ENCODE measurements at places on chromosomes 16 and 17. TPM values are rescaled to one million over a fixed set of nuclear protein-coding genes. Genes with fewer than 3 reads are reported as not detected.

DNA sequence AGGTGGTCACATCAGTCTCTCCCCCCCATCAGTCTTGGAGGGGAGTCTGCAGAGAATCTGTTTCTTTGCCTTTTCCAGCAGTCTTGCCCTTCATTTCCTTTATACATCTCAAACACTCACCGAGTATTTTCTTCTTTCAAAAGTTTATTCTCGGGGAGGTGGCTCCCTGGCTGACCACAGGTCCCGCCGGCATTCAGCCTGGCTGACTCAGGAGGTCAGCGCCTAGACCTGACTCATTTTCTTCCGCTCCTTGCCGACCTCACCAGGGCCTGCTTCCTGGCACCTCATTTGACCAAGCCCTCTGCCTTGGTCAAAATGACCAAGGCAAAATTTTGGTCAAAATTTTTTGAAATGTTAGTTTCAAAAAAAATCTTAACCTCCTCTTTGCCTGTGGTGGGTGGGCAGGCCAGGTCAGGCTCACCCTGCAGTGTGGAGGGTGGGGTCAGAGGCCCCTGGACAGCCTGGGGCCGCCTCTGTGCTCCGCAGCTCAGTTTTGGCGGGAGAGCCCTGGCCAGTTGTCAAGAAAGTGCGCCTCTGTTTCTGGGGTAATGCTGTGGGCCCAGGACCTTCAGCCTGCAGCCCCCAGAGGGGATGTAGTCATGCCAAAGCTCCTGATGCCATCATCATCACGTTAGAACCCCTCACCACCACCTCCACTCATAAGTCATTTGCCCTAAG, 165.6 kb downstream of the SPECC1 start:
- H3K36me3 ChIP-seq: peaks cover 3% of the 10 kb centered on the region
- no peak for DNase-seq
- no peak overlapping the region for H3K4me3 ChIP-seq

DNA sequence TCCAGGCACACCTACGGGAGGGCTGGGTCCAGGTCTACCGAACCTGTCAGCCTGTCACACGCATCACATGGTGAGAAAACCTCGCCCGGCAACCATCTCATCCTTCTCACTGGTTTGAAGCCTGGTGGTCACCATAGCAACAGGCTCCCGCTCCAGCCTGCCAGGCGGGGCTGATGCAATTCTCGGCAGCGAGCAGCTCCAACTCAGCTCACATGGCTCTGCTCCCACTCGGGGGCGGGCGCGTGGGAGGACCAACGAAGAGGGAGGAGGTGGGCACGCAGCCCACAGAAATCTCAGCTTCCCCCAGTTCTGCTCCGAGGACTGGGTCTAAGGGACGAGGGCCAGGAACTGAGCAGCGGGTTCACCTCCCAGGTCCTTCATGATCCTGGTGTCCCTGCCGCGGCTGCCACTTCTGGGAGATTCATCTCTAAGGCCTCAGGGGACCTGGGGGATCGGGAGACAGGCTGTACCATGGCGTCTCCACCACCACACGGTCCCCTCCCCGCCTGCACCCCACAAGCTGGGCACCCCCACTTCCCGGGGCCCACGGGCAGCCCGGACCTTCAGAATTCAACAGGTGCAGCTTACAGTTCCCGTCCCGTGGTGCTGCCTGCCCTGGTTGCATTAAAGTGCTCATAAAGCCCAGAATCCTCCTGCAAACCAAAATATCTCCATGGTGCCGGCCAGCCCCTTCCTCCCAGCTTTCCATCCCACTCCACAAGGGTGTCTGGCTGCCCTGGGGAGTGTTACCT, 25.8 kb downstream of the ABR start:
- peak; percentile 68 for DNase-seq
- H3K27me3 ChIP-seq: no peaks in the 10 kb centered on the region
- no peak overlapping the region for H3K27ac ChIP-seq
- H3K4me1 ChIP-seq: no peaks in the 10 kb centered on the region
- H3K4me3 ChIP-seq: no peak overlapping the region

DNA sequence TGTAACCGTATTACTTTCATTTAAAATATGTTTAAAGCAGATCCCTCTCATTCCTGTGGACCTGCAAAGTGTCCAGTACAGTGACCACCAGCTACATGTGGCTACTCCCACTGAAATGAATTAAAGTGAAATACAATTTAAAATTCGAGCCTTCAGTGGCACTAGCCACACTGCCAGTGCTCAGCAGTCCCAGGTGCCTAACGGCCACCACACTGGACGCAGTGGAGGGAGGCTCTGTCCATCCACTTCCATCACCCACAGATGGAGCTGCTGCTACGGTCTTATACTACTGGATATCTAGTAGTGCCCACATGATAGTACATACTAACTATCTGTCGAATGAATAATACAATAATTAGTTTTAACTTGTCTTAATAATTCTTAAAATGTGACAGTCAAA, 2.3 kb upstream of the CBX2 start:
- H3K27me3 ChIP-seq: no peaks in the 10 kb centered on the region
- H3K4me3 ChIP-seq: no peak overlapping the region
- no peaks in the 10 kb centered on the region for H3K36me3 ChIP-seq
- no peak for DNase-seq

The CES1 gene
- 0.20 TPM for total RNA-seq

Measured in hepatocyte (in vitro differentiated cells).